SW480 (cell line): ENCODE measurements at places on chromosomes 7 and 10.

- no peak for DNase-seq
Measured at GRCh38 chr7:123538189-123538714, 3.9 kb upstream of the IQUB start.

GRCh38 chr10:69360485-69361302, 56.0 kb downstream of the TACR2 start:
- DNase-seq, result no peak

GRCh38 chr10:50556237-50557120, 67.3 kb downstream of the SGMS1 start:
- no peak for DNase-seq

- DNase-seq, result no peak
Measured at GRCh38 chr7:80648031-80648600, 9.7 kb downstream of the CD36 start.

GRCh38 chr10:88332503-88333247, 250.4 kb downstream of the RNLS start:
- DNase-seq, result no peak

GRCh38 chr10:98376485-98376884, 38.5 kb downstream of the PYROXD2 start:
- DNase-seq, result no peak

GRCh38 chr7:127437241-127437640, 44.7 kb upstream of the ZNF800 start:
- DNase-seq, result no peak

- no peak for DNase-seq
Measured at GRCh38 chr10:34305189-34305588, 509.9 kb downstream of the PARD3 start.

DNA sequence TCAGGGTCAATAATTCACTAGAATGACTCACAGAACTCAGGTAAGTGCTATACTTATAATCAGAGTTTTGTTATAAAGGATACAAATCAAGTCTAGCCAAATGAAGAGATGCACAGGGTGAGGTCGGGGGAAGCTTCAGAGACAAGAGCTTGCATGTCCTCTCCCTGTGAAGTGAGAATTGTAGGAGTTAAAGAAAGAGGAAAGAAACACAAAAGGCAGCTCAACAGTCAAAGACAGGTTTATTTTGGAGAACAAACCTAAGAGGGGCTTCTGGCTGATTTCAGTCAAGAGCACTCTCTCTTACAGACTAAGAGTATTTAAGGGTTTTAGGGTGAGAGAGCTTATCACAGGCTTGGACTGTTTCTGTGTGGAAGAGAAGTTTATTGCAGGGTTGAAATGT, 600.5 kb upstream of the C7orf33 start:
- no peak for DNase-seq

DNA sequence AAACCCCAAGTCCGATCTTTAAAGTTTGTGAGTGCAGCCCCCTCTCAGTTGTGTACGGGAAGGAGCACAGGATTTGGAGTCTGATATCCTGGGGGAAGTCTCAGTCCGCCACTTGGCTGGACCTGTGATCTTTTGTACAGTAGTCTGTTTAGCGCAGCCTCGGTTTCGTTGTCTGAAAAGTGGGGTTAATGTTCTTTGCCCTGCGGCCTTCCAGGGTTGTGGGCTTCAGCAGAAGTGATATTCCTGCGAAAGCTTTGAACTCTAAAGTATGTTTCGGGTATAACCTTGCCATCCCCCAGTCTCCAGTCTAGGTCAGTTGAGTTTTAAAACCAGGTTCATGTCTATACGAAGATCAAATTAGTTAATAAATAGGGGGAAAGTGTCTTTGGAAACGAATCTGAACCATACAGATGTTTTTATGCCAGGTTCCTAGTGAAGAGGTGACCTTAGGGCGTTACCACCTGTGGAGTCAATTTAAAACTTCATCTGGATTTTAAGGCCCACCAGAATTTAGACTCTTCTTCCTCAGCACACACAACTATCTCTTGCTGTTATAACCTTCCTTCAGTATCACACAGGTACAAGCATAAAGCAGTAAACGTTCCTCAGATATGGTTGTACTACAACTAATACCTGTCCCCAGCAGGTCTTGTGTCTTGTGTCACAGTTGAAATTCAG, 904 bp downstream of the R3HCC1L start:
- DNase-seq, result no peak

DNA sequence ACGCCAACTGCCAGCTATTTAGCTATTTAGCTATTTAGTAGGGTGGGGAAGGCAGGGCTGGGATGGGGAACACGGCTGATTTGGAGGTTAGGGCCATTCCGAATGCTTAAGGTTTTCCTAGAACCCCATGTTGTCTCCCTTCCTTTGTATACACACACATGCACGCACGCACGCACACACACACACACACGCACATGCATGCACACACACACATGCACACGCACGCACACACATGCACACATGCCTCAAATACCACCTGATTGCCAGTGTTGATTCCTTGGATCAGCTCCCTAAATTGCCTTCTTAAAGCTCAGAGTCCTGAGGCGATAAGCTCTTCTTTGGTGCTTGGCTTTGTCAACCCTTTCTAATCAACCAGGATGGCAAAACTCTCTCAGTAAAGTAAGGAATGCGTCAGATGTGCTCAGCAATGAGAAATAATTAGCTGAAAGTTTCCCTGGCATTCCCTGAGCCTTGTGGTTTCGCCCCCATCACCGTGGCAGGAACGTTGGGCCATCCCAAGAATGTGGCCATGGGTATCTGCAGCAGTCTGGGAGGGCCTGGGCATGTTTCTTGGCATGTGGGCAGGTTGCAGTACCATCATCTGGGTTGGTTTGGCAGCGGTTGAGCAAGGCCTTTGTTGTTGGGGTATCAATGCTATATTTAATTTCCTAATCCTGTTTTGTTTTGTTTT, 305.6 kb downstream of the LRMDA start:
- DNase-seq, result no peak

GRCh38 chr10:76879116-76879913, 758.3 kb downstream of the KCNMA1 start:
- no peak for DNase-seq

GRCh38 chr7:155961241-155962190, 149.3 kb upstream of the SHH start:
- peak; percentile 97 for DNase-seq

- DNase-seq, result no peak
Measured at GRCh38 chr10:125396676-125397075, 236.3 kb upstream of the CTBP2 start.

DNA sequence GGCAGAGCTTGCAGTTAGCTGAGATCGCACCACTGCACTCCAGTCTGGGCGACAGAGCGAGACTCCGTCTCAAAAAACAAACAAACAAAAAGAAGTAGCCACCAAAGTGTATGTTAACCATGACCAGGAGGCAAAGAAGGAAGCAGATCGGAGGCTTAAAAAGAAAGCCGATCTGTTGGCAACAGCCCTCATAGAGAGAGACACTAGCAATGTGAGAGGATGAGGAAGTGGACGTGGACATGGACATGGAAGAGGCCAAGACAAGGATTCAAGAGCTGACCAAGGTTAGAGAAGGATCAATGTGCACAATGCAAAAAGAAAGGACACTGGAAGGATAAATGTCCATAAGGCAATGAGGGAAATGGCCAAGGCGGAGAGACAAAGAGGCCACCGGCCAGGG, 14.9 kb upstream of the ADCK2 start:
- no peak for DNase-seq

DNA sequence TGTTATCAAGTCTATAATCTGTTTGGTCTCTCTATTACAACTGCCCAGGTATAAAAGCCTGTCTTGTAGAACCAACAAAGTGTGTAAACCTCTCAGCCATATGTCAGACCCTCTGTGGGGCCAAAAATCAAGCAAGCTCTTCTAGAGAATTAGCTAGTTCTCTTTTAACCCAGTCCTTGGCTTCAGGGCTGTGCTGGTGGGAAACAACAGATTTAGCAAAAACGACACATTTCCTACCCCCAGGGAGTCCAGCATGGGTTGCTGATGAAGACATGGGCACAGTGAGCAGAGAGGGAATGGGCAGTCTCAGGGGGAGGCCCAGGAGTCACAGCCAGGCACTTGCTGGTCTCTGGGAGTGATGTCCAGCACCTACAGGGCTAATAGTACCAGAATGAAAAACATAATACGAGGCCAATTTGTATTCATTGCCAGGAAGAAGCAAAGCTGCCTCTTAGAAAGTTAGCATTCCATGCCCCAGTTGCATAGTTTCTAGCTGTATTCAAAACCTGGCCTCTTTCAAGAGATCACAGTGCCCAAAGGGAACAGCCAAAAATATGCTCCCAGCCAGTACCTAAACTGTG, 80.1 kb downstream of the FRMD4A start:
- DNase-seq, result no peak

DNA sequence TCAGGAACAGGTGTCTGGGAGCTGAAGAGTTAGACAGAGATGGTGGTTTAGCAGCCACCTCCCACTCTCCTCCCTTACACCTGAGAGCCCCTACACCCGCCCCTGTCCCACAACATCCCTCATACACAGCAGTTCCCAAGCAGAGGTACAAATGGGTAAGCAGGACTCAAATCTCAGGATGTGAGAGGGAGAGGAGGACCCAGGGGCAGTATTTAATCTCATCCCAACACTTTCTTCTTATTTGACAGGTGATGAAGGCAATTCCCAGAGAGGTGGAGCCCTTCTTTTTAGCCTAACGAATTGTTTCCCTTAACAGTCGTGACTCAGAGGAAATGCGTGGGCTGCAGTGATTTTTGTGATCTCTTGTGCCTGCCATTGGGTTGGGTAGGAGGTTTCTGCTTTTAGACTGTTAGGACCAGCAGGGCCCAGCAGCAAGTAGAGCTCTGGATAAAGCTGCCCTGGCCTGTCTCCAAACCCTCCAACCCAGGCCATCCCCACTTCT, 191.3 kb downstream of the HECW1 start:
- peak; percentile 54 for DNase-seq

DNA sequence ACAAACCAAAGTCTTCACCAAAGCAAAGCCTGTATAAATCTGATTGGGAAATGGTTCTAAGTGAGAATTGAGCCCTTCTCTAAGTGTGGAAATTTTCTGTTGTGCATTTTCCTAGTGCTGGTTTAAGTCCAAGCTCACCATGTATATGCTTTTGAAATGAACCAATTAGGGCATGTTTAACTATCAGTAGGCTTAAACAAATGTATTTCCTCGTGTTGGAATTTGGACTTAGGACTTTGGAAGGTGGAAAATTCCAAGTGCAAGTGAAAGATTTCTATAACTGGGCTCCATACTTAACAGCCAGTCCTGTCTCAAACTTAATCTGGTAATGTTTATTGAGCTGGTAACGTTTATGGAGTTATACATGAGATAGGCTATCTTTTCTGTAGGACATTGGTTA, 28.5 kb downstream of the CCNY start:
- peak; percentile 8 for DNase-seq

- DNase-seq, result no peak
Measured at GRCh38 chr7:97635622-97636021, 96.3 kb upstream of the TAC1 start.

- DNase-seq, result no peak
Measured at GRCh38 chr10:125000366-125001312, 58.7 kb downstream of the ZRANB1 start.

DNA sequence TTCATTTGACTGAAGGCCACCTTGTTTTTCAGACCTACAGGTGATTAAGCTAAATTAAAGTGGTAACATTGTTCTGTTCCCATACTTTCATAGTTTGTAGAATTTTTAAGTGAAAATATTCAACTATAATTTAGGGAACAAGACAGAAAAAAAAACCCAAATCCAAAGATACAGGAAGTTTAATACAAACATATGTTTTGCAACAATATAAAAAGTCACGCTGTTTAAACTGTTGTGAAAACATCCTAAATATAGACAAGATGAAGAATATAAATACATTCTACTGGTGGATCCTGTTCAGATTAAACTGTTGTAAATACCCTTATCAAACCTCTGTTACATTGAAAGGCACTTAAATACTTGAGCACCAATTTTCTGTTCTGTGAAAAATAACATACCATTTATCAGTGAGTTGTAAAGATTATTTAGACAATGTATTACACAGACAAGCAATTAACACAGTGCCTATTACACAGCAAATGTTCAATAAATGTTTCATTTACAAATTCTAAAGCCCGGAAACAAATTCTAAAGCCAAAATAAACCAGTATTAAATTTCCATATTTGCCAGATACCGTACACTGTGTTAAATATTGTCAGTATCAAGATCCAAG, 14.2 kb downstream of the ASZ1 start:
- no peak for DNase-seq

DNA sequence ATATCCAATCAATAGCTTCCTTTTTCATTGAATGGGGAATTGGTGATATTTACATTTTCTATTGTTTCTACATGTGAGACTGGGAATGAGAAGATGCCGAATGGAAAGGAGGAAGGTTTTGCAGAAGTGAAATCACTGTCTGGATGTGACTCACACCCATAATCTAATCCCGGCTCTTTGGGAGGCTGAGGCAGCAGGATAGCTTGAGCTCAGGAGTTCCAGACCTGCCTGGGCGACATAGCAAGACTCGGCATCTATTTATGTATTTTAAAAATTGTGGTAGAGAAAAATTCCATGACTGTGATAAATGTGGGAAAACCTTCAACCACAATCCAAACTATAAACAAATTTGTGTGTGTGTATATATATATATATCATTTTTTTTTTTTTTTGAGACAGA, 10.9 kb upstream of the FIS1 start:
- no peak for DNase-seq

DNA sequence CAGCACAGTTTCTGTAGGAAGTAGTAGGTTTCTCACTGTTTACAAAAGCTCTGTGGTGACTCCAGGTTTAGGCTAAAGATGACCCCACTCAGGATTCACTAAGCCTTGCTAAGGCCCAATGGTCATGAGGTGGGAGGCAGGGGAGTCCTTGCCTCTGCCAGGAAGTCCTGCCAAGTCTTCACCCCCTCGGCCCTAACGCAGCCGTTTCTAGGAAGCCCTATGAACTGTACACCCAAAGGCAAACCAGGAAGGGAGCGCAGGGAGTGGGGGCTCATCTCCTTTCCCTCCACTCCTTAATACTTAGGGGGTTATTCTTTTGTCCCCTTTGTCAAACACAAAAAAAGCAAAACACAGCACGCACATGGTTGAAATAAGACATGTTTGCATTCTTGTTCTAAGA, 64.6 kb downstream of the CTBP2 start:
- DNase-seq, result no peak

DNA sequence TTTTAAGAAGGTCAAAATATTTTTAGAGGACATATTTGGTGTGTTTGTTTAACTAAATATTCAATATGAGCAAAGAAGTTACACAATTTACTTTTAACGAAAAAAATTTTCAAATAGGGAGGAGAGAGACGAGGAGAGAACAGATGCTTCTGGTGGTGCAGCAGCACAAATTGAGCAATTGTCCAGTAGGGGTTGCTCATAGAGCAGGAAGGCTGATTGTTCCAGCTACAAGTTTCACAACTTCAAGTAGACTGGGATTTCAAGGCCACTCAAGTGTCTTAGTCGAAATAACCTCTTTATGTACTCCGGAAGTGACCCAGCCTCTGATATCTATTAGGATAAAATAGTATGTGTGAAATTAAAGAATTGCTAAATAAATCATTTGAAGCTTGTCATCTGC, 197.9 kb downstream of the HDAC9 start:
- peak; percentile 11 for DNase-seq
